ENCODE measurements at places on chromosomes 13 and 19.

DNA sequence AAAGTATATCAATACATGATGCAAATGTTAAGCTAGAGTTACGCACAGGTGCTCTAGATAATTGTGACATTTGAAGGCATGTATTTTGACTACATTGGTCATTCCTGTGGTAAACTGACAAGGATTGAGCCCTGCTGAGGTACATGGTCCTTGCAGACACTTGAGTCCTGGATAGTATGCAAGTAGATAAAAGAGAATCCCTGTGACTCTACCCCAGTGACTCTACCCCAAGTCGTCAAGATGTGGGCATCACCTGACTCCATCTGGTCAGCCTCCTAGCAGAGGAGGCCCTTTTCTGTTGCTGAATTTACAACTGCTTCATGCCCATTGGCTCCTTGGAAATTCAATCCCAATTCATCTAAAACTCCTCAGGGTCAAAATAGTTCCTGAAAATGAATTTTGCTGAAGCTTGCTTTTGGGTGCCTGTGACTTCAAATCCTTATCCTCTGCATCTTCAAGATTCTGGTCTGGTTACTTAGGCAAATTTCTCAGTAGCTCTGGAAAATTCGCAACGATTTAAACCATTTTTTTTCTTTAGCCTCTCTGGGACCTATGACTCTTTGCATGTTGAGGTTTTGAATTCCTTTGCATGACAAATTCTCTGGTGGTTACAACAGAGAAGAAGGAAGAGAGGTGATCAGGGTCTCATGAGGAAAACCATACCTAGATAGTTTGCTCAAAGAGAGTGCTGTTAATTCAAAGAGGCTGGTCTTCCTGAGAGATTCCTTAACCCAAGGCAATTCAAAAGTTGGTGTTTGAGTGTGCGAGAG, 422.1 kb downstream of the FGF9 start:
- no peak for DNase-seq

GRCh38 chr13:92488249-92488852, 738.3 kb upstream of the GPC6 start:
- no peak for DNase-seq

DNA sequence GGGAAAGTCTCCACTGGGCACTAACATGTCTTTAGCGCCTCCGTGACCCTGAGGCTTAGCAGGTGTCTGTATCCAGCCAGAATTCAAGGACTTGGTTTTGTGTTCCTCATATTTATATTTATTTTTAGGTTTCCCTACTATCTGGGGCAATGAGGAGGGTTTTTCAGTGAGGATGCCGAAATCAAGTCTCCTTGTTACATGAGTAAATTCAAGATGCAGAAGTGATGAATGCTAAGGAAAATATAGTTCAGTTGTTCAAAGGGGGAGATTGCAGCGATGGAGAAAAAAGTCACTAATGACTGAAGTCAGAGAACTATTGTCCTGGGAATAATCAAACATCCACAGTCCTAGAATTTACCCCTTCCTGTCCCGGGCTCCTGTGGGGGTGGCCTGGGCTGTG, 791 bp upstream of the ADGRE2 start:
- DNase-seq: no peak

- DNase-seq: no peak
Observed at GRCh38 chr19:50626011-50626410, 13.7 kb downstream of the SYT3 start.

DNA sequence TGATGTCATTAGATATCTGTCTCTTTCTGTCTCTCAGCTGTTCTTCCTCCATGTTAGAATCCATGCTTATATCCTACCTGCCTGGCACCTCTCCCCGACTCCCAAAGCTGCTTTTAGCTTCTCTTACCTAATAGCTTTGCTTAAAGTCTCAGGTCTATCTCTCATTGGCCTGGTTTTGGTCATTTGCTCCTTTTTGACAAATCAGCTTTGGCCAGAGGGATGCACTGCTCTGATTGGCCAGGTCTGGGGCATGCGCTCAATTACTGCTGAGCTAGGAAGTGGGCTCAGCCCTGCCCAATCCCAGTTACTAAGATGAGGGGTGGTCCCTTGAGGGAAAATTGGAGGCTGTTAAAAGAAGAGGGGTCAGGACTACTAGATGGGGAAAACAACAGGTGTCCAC, 11.5 kb upstream of the CLASRP start:
- no peak for DNase-seq

DNA sequence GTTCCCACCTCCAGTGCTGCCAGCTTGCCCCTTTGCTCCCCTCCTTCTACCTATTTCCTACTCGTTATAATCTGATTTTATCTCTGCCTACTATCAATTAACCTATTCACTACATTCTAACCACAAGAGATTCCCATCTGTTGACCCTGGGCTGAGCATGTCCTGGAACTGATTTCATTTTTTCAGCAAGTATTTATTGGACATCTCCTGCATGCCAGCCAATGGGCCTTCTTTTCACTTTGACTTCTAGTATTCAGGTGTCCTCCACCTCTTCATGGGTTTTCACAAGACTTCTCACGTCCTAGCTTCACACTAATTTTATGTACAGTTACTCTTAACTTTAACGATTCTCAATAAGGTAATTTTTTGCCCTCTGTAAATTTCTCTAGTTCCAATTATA, 282.7 kb upstream of the KLHL1 start:
- no peak for DNase-seq

GRCh38 chr19:35395382-35396199, 24.7 kb downstream of the GPR42 start:
- DNase-seq: no peak

DNA sequence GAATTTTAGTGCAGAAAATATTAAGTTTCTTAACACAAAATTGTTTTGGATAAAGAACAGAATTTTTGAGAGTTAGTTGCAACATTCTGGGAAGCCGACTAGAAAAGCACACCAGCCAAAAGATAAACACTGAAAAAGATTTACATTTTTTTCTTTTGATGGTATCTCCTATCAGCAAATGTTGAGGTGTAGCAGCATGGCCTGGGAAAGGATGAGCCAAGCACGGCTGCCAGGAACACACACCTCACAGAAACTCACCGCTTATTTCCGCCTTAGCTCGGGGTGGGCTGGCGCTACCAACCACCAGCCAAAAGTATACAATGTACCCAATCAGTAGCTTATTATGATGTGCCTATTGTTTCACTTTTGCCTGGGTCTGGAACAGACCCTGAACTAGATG, 134.7 kb downstream of the MIPEP start:
- DNase-seq: no peak

DNA sequence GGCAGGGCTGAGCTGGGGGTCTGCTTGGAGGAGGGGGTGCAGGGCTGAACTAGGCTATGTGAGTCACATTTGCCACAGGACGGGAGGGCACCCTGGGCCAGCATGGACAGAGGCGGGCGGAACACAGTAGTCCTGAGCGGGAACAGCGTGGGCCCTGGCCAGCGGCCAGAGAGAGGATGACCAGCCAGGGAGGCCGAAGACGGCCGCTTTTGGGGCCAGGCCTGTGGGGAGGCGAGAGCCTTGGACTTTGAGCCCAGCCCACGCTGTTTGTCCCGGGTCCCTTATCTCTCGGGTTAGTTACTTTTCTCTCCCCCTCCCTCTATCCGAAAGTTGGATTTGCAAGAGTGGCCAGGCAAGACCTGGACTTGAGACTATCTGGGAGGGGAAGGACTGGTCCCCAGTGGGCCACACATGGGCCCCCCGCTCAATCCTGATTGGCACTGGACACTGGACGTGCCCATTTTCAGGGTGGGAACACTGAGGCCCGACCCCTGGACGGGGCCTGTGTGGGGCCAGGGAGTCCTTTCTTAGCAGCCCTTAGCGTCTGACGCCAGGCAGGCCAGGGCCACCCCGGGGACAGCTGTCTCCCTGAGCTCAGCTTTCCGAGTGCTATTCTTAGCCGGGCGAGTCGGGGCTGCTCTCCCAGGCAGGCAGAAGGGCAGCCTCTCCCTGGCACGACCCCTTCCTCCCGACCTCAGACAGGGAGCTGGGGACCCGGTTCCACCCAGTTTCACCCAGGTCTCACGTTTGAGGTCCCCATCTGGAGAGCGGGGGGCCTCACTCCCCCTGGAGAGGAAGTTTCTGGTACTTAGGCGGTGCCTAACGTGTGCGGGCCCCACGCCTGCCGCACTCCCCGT, 833 bp downstream of the GAMT start:
- DNase-seq: no peak

DNA sequence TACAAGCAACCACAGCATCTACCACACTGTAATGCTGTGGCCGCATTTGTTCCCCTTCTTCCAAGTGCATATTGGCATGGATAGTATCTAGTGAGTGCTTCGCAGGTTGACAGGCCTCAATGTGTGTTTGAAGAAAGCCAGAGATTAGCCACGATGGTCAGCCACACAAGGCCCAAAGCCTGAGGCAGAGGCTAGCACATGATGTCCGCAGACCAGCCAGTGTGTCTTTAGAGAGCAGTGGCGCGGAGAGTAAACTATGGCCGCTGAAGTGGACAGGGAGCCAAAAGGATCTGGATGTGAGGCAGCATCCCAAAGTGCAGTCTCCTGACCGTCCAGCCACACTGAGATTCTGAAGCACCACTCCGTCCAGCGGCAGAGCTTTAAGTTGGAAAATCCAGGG, 36.0 kb downstream of the BRD4 start:
- DNase-seq: no peak

DNA sequence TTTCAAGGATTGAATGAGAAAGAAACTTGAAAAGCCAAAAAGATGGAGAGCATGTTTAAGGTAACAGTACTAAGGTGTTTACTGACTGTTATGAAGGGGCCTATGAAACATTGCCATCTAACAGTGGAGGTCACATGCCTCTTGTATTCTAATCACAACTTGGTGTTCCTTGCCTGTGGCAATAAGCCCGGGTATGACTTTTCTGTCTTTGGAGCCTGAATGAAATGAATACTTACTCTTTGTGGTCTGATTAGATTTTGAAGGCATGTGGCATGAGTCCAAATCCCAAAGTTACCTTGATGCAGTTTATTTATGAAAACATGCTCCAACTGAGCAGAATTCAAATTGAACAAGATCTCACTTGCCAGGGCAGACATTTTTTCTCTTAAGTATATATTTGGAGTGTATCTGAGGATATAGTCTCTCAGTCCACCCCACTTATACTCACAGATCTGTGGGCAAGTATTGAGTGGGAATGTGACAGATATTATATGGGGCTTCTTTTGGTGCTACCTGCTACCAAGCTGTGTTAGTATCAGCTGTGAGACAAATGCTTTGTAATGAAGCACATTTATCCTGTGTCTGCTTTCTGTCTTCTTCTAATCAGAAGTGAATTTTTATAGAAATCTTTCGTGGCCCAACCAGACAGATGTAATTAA, 67.5 kb downstream of the B3GLCT start:
- DNase-seq: no peak

DNA sequence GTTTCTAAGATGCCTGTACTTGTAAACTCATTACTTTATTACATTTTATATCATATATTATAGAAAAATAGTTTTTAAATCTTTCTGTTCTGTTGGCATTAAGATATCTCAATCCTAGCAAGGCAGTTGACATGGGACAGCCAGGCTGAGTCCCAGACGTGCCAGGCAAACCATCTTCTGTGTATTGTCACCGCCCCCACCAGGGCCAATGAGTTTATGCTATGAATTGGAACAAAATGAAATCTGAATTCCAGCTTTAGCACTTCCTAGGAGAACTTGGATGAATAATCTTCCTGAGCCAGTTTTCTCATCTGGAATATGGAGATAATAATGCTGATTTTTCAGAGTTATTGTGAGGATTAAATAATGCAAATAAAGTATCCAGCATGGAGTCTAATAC, 79.9 kb upstream of the GSX1 start:
- DNase-seq: no peak

- no peak for DNase-seq
Observed at GRCh38 chr19:29873024-29873800, 61.4 kb downstream of the CCNE1 start.

- DNase-seq: no peak
Observed at GRCh38 chr19:6754136-6754535, 13.1 kb downstream of the SH2D3A start.

GRCh38 chr13:21625366-21625765, 21.4 kb upstream of the MICU2 start:
- no peak for DNase-seq

DNA sequence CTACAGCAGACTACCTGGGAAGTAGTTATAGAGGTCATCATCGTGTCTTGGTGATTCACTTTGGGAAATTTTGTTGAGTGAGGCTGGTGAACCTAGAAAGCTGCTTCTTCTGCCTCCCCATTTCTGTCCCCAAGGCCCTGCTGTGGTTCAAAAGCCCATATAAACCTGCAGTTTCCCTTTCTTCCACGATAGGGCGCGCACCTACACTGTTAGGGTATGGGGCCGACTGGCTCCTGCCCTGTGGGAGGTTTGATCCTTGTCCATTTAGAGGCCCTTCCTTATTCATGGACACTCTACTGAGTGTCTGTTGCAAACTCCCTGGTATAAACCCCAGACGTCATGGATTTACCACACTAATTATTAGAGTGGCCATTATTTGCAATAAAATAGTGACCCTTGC, 191.8 kb downstream of the GGACT start:
- no peak for DNase-seq

DNA sequence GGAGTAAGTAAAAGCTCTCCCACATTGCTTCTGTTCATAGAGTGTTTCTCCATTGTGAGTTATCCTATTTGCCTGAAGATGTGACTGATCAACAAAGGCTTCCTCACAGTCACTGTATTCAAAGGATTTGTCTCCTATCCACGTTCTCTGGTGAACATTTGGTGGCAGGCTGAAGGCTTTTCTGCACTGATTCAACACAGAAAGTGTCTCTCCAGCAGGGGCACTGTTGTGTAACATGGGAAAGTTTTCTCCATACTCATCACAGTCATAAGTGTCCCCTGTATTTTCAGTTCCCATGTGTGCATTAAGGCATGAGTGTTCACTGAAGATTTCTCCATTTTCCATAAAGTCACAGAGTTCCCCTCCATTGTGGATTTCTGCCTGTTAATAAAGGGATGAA, 17.6 kb downstream of the ZNF121 start:
- DNase-seq: no peak

DNA sequence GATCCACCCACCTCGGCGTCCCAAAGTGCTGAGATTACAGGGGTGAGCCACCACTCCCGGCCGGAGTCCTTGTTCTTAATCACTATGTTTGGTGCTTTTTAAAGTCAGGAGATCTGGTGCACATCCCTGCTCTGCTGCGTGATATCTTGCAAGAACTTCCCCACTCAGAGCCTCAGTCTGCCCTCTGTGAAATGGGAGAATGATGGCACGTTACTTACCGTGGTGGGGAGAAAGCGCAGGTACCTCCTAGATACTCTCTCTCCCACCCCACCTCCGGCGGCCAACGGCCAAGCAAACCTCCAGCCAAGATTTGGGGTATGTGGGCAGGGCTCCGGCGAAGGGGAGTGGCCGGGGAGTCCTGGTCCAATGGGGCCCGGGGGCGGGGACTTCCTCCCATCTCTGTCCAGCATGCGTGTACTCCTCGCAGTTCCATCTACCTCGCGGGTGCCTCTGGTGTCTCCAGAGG, at the start of gene RYR1:
RYR1 (plus strand) TSS at position 424 of the 466 bp plus-strand sequence. CDS start 139 bp downstream, outside the sequence.
- no peak for DNase-seq

GRCh38 chr13:44132710-44133109, 240.9 kb upstream of the SERP2 start:
- no peak for DNase-seq

GRCh38 chr19:33403973-33404304, 30.4 kb downstream of the CEBPG start:
- DNase-seq: no peak

- no peak for DNase-seq
Observed at GRCh38 chr19:18023622-18024251, 15.8 kb downstream of the ARRDC2 start.

Measured in left renal cortex interstitium (tissue), 4 donors.